Esophagus squamous epithelium (tissue), 5 donors: ENCODE measurements at places on chromosomes 7 and 10.

- no peak for DNase-seq
Measured at GRCh38 chr10:102752934-102753664, 9.4 kb downstream of the WBP1L start.

DNA sequence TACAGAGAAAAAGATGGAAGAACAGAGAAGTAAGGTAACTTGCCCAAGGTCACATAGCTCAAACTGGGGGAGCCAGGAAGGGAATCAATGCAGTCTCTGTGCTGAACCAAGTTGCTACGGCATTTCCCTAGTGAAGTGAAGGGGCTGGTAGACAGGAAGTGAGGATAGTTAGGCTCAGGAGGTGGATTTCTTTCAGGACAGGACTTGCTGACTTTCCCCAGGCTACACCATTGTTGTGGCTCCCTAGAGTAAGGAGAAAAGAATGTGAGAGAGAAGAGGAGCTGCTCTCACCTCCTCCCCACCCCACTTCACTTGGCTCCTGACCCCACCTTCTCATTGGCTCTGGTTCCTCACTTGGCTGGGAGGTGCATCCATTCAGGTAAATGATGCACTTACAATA is 316.9 kb downstream of the INHBA start:
- DNase-seq: no peak

- DNase-seq: no peak
Measured at GRCh38 chr7:47233996-47234395, 347.9 kb downstream of the TNS3 start.

DNA sequence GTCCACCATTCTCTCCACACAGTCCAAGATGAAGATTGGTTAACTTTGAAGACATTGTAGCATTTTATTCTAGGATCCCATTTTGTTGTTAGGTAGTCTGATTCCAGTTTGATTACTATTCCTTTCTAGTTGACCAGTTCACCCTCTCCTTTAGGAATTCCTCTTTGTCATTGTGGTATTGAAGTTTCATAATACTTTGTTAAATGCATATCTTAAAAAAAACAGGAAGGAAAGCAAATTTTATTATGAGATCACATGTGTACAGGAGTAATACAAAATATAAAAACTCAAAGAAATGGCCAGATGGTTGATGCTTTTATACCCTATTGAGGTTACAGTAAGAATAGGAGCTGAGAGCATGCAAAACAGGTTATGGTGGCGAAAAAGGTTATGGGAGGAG is 15.5 kb upstream of the SEMA3C start:
- DNase-seq: no peak

DNA sequence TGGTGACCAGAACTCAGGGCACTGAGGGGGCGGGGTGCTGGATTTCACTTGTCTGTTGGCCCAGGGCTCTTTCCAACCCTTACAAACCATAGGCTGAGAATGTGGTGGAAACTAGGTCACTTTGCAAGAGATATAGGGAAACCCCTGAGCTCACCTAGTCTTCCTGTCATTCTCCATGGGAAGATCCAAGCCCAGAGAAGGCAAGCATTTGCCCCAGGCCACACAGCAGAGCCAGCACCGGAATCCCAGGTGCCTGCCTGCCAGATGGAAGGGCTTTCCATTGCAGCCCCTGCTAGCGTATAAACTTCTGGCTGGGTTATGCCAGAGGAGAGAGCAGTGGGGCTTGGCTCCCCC is 427 bp downstream of the PYROXD2 start:
- no peak for DNase-seq

DNA sequence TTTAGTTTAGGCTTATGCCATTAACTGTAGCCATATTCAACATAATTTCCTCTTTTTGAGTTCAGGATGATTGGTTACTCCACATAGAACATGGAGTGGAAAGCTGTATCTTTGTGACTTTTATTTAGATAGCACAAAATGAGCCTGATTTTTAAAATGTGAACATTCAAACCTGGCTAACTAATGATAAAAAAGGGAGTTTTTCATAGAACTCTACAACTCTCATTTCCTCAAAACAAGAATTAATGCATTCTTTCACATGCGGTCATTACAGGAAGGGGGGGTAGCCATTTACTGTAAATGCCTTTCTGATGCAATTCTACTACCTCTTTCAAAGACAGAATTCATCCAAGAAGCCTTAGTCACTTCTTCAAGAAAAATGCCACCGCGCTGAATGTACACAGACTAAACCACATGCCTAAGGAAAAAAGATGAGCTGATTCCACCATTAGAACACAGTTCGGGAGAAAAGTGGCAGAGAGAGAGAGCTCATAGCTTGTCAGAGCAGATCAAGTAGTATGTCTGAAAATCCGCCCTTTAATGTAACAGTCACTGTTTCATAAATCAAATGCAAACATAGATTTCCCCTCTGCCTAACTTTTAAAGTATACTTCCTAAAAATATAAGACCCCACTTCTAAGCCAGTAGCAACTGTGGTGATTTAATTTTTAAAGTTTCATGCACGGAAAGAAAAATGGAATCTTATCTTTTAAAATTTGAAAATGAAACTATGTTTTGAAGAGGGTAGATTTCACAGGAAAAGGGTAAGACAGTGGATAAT is 226.4 kb upstream of the KLF14 start:
- peak; percentile 14 for DNase-seq

DNA sequence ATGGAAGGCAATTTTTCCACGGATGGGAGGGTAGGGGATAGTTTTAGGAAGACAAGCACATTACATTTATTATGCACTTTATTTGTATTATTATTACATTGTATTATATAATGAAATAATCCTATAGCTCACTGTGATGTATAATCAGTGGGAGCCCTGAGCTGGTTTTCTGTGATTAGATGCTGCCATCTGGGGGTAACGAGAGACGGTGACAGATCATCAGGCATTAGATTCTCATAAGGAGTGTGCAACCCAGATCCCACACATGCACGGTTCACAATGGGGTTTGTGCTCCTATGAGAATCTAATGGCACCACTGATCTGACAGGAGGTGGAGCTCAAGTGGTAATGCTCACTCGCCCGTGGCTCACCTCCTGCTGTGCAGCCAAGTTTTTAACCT is 103.9 kb upstream of the STK17A start:
- DNase-seq: no peak

- no peak for DNase-seq
Measured at GRCh38 chr10:311901-312665, 176.8 kb downstream of the ZMYND11 start.

- DNase-seq: no peak
Measured at GRCh38 chr10:110815354-110816004, 56.2 kb upstream of the PDCD4 start.

DNA sequence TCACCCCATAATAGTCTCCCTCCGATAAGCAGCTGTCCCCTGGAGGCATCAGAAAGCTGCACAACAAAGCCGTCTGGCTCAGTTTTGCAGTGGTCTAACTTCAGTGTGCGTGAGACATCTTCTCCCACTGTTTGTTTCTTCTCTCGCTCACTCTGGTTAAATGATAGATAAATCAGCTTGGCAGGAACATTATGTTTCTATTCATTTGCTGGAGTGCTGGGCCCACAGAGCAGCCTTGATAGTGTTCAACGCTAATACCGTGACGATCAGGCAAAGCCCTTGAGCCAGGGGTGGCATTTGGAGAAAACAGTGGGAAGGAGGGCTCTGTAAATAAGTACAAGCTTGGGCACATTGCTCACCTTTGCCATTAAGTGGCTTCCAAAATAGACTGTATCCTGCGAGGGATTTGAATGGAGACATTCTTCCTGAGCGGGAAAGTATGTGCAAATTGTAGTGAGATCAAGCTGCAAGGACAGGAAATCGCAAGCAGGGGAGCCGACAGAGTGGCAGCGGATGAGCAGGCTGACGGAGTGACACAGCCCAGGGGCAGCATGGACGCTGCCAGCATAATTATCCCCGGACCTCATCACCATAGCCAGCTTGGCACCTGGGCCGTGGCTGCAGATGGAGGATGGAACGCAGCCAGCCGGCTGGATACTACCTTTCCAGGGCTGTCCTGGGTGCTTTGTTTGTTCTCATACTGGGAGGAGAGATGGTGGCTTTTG is 256.8 kb upstream of the FZD8 start:
- DNase-seq: no peak

DNA sequence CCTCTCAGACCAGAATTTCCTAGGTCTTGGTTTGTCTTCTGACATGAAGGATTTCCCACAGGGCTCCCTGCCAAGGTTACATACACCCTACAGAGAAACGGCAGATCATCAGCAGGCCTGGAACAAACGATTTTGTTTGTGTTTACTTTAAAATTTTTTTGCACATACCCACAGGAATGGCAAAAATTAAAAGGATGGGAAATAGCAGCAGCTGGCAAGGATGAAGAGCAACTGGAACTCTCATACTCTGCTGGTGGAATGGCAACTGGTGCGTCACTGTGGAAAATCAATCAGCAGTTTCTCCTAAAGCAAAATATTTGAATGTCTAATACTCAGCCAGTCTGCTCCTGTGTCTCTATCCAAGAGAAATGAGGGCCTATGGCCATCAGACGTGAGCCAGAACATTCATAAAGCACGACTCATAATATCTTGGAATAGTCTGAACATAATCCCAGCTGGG is 6.5 kb downstream of the BAIAP2L1 start:
- DNase-seq: no peak

DNA sequence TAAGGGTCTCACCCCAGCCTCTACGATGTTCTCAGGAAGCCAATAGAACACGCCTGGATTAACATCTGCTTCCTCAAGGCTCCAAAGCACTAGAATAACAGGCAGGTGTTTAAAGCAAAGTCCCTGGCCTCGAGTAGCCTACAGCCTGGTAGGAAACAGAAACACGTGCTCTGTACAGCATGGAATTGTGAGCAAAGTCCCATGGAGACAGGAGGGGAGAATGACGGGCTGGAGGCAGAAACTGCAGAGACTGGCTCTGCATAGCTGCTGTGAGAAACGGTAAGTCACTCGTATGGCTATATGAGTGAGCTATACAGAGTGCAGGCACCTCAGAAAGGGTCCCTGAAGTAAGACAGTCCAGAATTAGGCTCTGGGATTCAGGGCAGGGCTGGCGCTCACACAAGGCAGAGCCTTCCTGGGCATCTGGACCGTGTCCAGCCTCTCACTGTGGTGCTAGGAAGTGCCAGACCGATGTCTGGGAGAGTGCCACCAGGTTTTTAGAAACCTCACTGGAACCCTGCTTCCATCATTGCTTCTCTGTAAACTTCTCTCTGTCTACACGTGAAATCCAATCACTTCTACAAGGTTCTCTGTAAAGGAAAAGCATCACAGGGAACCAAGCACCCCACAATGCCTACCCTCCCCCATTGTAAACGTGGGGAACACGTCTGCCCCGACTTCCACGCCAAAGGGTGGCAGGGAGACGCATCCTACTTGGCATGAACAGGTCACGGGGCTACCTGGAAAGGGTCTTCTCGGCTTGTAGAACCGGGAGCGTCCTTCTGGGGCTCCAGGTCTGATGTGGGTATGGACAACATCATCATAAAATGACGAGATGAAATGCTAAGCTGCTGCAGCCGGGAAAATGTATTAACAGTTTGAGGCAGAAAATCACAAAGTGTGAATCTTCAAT is 38.8 kb upstream of the SHH start:
- DNase-seq: no peak

DNA sequence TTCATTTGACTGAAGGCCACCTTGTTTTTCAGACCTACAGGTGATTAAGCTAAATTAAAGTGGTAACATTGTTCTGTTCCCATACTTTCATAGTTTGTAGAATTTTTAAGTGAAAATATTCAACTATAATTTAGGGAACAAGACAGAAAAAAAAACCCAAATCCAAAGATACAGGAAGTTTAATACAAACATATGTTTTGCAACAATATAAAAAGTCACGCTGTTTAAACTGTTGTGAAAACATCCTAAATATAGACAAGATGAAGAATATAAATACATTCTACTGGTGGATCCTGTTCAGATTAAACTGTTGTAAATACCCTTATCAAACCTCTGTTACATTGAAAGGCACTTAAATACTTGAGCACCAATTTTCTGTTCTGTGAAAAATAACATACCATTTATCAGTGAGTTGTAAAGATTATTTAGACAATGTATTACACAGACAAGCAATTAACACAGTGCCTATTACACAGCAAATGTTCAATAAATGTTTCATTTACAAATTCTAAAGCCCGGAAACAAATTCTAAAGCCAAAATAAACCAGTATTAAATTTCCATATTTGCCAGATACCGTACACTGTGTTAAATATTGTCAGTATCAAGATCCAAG is 14.2 kb downstream of the ASZ1 start:
- no peak for DNase-seq

DNA sequence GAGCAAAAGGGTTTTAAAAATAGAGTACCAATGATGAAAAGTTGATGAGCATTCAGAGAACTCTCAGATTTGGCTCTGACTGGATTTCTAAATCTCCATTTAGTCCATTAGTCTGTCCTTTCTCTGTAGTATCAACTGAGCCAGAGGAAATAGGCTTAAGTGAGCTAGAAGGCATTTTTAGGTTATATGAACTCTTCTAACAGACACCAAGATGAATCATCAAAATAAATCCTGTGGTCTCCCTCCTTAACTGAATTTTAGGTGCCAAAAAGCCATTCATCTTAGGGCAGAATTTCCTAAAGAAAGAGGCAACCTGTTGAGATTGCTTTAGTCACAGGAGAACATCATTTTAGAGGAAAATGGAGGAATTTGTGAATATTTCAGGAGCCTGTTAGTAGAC is 305.1 kb downstream of the AUTS2 start:
- DNase-seq: no peak

GRCh38 chr7:121752706-121753105 is 120.3 kb upstream of the PTPRZ1 start:
- DNase-seq: no peak

DNA sequence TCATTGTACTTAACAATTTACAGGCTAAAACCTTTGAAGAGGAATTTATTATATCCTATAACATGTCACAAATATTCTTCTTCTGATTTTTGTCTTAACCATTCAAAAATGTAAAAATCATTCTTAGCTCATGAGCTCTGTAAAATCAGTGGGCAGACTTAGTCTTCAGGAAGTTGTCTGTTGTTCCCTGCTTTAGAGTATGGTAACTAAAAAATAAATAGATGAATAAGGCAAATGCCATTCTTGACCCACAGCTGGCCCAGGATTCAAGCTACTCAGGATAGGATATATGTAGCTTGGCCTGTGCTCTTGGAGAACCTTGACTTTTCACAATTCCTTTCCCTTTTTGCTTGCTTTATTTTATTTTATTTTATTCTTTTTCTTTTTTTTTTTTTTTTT is 51.5 kb downstream of the LRRC4 start:
- DNase-seq: no peak

GRCh38 chr10:93028883-93029282 is 31.7 kb upstream of the CYP26C1 start:
- no peak for DNase-seq

- DNase-seq: no peak
Measured at GRCh38 chr7:2111568-2111967, 121.2 kb downstream of the MAD1L1 start.

DNA sequence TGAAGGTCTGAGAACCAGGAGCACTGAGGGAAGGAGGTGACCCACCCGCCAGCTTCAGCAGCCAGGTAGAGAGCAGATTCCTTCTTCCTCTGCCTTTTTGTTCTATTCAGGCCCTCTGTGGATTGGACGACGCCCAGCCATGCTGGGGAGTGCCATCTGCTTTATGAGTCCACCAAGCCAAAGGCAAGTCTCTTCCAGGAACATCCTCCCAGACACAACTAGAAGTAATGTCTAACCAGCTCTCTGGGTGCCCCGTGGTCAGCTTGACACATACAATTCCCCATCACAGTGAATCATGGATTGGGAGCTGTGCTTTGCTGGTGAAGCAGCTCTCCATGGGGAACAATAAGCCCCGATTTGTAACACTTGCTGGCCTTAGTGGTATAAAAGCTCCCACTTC is 125.2 kb downstream of the CCDC3 start:
- no peak for DNase-seq
